Right lobe of liver (tissue), 6 donors: ENCODE measurements at places on chromosomes 12 and 14.

DNA sequence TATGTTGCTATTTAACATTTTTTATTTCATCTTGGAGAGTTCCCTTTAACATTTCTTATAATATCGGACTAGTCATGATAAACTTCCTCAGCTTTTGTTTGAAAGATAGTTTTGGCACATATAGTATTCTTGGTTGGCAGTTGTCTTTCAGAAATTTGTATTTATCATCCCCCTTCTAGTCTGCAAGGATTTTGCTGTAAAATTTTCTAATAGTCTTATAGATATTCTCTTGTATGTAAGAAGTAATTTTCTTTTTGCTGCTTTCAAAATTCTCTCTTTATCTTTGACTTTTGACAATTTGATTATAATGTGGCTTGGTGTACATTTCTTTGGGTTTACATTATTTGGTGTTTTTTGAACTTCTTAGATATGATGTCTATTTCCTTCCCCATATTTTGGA lies 116.0 kb upstream of the AVPR1A start:
- DNase-seq, result no peak

DNA sequence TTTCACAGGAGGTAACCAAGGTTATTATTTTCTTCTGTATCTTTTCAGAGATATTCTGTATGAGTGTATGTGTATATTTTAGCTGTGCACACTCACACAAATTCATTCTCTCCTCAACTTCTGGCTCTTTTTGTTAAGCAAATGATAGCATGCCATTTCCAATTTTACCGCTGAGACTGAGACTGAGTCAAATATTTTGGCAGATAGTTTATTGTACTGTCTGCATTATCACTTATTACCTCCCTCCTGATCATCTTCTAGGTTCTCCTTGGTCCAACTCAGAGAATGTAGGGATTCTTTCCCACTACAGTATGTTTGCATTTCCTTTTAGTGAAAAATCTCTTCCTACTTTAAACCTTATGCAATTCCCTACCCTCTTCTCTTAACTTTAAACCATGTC lies 33.3 kb downstream of the DACT1 start:
- DNase-seq, result no peak

GRCh38 chr12:93569301-93569655 lies 3.2 kb upstream of the SOCS2 start:
- no peak for DNase-seq

- no peak for DNase-seq
Measured at GRCh38 chr12:88113871-88114270, 28.0 kb downstream of the CEP290 start.

GRCh38 chr14:73723406-73723796 lies 9.2 kb upstream of the PNMA1 start:
- no peak for DNase-seq

DNA sequence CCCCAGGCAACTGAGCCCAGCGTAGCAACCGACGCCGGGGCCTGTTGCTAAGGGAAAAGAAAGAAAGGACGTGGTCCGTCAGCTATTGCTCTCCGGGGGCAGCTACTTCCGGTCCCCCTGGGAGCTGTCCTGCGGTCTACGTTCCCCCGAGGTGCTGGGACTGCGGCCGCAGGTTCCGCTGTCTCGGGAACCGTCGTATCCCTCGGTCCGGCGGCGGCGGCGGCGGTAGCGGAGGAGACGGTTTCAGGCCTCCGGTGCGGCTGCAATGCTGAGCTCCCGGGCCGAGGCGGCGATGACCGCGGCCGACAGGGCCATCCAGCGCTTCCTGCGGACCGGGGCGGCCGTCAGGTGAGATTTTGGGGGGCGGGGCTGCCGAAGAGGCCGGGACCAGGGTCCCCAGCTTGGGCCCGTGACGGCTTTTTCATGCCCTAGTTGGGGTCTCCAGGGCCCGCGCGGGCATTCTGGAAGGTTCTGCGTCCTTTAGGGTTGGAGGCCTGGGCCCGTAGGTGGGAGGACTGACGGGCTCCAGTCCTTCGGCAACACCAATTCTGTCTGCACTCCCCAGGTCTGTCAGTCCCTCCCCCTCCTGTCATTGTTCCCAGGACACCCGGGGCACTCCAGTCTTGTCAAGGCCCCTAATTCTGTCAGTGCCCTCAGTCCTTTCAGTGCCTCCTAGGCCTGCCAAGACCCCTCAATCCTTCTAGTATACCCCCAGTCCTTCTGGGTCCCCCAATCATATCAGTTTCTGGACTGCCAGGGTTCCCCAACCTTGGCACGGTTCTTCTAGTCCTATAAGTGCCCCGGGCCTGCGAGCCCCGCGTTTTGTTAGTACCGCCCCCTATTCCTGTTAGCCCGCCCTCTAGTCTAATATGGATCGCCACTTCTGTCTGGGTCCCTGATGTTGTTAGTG lies at the start of gene USP30:
USP30 (plus strand) TSS at position 163 of the 910 bp plus-strand sequence; CDS start at position 266, 103 bp downstream.
- peak; percentile 83 for DNase-seq

DNA sequence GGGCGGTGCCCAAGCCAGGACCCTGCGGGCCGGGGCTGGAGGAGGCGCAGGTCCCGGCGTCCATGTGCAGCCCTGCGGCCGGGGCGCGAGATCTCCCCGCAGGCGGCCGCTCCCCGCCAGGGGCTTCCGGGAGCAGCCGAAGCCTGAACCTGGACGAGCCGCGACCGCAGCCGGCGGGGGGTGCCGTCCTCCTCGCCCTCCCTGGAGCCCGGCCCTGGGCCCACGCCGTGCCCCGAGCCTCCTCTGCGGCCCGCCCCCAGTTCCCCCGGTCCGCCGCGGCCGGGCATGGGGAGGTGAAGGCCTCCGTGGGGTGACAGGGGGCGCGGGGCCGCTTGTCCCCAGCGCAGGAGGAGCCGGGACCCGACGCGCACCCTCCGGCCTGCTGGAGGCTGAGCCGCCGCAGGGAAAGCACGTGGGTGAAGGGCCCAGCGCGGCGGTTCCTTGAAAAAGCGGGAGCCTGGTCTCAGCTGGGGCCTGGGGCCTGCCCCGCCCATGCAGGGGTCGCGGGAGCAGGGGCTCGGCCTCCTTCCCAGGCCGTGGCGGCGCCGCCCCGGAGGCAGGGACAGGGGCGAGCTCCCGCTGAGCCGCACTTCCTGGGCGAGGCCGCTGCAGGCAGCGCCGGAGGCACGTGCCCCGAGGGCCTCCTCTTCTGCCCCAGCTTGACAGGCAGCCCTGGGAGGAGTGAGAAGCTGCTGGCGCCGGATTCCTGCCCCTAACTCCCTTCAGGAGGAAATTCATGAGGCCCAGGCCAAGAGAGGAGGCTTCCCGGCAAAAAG lies 55.6 kb upstream of the PPP2R5C start:
- DNase-seq, result peak; percentile 62

DNA sequence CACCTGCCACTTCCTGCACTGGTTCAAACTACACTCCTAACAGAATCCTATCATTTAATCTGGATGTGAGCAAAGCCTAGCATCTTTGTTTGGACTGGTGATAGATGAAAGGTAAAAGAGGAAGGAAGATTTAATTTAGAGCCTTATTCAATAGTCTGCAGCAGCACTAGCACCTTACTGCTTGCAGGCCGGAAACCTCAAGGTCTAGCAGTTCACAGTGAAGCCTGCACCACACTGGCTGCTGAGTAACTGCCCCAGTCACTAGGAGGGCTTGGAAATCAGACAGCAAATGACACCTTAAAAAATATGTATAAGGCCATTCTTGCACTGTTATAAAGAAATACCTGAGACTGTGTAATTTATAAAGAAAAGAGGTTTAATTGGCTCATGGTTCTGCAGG lies 358.0 kb downstream of the DAD1 start:
- no peak for DNase-seq

GRCh38 chr12:63354969-63355368 lies 204.0 kb upstream of the AVPR1A start:
- DNase-seq, result no peak

GRCh38 chr14:28931999-28932398 lies 165.4 kb downstream of the FOXG1 start:
- no peak for DNase-seq

DNA sequence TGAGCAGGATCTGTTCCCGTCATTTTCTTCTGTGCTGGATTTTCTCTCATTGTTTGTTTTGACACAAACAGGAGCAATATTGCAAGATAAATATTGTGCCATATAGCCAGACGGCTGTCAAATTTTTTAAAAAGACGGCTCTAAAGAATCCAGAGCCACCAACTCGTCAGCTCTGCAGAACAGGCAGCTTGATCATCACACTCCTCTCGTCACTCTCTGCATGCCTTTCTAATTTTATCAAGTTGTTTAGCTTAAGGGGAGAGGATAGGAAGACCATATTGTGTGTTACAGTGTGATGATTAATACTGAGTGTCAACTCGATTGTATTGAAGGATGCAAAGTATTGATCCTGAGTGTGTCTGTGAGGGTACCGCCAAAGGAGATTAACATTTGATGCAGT lies 562.8 kb downstream of the GALC start:
- DNase-seq, result no peak

DNA sequence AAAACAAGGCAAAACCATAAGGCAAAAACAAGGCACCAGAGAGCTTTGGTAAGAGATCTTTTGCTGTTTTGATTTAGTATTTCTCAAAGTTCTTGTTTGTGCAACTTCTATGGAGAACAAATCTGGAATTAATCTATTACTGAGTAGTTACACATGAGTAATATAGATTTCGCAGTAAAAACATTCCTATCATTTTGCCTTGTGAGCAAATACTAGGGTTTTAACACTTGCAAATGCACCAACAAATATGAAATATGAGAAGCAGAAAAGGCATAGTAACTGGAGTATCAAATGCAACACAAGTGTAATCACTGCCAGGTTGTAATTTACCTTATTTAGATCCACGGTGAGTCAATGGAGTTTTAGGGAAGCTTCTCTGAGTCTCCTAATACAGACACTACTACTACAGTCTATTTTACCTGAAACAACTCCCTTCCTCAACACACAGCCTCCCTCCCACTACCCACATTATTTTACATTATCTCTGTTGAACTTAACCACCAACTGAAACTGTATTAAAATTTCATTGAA lies 324.1 kb downstream of the FLRT2 start:
- no peak for DNase-seq

DNA sequence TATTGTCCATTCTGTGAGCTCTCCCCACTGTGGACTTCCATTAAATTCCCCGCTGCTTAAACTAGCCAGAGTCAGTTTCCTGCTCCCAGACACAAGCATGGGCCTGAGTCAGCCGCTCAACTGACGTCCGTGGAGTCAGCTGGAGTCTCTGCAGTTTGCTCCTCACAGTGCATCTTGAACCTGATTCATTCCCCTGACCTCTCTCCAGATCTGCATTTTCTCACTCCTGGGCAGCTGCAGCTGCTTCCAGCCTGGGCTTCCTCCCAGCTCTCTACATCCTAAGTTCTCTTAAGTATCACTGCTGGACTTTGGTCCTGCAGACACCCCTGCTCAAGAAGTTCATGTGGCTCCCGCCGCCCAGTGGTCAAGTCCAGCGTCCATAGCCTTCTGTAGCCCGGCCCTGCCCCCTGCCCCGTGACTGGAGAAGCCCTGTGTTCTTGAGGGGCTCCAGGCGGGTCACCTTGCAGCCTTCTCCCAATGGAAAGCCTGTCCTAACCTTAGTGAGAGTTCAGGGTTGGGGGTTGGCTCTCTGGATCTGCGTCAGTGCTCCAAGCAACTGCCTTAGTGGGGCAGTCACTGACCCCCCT lies 20.0 kb downstream of the NFKBIA start:
- DNase-seq, result no peak

DNA sequence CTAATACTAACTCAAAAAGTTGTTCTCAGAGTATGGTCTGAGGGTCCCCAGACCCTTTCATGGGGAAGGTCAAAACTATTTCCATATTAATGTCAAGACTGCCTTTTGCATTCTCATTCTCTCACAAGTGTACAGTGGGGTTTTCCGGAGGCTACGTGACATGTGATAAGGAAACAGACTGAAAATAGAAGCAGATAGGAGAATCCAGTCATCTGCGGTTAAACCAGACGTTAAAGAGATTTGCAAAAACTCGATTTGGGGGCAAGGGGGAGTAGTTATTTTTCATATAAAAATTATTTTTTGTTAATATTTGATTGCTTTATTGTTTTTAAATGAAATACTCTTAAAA lies 1.0 kb upstream of the NAP1L1 start:
- DNase-seq, result no peak

DNA sequence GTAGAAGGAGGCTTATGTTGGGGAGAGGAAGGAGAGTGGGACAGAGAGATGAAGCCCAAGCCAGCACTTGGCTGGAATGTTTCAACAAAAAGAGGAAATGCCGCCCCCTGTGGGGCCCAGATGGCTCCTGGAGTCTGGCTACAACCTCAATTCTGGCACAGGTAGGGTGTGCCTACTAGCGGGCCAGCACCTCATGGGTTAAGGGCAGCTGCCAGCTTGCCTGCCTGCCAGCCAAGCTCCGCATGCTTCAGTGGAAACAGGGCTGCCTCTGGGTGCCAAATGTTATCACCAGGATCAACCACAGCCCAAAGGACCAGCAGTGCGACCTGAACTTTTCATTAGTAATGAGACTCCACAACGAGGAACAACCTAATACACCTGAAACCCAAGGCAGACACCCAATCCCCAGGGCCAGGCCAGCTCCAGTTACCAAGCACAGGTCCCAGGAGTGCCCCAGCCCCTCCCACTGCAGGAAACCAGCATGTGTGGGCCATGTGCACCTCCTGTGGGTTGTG lies 11.3 kb downstream of the RAB15 start:
- no peak for DNase-seq

DNA sequence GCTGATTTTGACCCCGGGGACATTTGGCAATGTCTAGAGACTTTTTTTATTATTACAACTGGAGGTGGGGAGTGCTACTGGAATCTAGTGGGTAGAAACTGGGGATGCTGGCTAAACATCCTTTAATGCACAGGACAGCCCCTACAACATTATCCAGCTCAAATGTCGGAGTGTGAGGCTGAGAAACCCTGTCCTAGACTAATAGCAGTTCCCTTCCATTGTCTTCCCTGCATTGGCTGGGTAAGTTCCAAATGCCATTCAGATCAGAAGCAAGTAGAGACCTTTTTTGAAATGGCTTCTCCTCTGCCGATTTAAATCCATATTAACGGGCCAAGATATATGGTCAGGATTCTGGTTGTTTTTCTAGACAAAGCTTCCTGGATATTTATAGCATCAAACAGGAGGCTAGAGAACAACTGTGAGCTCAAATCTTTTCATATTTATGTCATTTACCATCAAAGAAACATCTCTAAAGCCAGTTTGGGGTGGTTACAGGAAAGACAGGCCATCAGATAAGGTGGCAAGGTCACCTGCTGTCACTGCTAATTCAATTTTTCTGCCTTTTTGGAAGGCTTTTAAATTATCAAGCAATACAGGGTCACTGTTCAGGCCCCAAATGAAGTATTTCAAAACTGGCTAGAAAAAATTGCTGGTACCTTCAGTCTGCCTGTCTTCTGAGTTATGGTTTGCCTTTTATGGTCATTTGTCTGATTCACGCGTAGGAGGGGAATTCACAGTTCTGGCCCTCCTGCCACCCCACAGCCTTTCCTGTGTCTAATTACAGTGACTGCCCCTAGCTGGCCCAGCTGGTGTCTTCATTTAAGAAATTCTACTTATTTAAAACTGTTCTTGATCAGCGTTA lies 20.1 kb upstream of the AKAP5 start:
- no peak for DNase-seq

GRCh38 chr12:91361864-91362263 lies 179.2 kb upstream of the DCN start:
- no peak for DNase-seq

GRCh38 chr14:67650151-67650550 lies 24.3 kb downstream of the VTI1B start:
- no peak for DNase-seq
